ENCODE measurements at places on chromosomes 6 and 20.

DNA sequence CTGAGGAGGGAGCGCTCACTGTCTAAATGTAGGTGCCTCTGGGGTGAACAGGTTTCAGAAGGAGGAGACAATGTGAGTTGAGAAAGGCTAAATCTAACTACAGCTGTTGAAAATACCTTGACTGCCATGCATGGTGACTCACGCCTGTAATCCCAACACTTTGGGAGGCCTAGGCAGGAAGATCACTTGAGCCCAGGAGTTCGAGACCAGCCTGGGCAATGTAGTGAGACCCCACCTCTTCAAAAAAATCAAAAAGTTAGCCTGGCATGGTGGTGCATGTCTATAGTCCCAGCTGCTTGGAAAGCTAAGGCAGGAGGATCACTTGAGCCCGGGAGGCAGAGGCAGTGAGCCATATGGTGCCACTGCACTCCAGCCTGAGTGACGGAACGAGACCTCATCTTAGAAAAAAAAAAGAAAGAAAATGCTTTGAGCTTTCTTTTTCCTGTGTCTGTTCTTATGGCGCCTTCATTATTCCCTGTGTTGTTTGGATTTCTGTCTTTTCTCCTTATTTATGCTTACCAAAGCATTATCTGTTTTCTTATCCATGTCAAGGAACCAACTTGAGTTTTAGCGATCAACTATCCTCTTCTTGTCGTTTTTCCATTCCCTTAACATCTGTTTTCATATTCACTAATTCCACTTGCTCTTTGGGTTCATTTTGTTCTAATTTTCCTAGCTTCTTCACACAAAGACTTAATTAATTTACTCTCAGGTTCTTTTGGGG lies 8.5 kb downstream of the SLC2A10 start:
- no peak for DNase-seq

DNA sequence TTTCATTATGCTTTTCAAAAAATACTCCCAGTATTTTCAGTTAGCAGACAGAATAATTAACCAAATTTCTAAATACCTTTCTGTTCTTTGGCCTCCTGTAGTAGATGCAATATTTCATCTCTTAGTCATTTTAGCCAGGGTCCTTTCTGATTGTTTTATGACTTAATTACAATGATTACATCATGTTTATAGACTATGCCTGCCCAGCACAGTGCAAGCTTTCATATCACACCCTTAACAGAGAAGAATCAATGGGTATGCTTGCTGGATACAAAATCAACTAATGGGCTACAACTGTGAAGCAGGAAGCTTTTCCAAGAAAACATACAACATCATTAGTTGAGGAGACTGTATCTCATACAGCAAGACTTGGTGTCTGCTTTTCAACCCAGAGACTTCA lies 119.8 kb upstream of the NRSN1 start:
- DNase-seq = no peak

GRCh38 chr6:154356113-154356512 lies 490 bp downstream of the IPCEF1 start:
- DNase-seq = peak; percentile 52

DNA sequence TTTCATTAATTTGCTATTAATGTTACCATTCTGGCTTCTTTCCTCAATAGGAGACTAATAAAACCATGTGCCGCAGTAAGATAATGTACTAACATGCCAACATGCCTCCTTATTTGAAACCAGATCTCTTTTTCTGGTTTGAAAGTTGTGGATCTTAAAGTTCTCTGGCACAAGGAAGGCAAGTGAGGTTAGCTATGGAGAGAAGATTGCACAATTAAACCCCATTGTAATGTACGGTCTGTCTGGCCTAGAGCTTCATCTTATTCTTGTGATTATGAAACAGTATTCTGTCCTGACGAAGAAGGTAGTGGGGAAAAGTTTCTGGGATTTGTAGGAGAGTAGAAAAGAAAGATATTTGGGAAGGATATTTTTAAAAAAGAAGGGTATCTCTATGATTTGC lies 68.4 kb downstream of the EYA4 start:
- no peak for DNase-seq

DNA sequence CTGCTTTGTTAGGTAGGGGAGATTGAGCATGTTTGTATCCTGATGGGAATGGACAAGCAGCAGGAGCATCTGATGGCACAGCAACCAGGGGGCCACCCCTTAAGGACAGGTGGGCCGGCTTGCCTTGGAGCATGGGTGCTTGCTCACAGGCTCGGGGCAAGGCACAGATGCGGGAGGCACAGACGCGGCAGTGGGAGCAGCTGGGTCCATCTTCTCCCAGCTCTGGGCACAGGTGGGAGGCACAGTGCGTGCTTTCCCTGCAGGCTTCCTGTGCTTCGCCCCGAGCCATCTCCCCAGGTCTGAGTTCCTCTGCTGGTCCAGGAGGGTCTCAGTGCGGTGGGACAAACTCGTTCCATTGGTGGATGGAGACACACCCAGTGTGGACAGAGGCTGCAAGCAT lies 73.6 kb upstream of the BHLHE23 start:
- no peak for DNase-seq

DNA sequence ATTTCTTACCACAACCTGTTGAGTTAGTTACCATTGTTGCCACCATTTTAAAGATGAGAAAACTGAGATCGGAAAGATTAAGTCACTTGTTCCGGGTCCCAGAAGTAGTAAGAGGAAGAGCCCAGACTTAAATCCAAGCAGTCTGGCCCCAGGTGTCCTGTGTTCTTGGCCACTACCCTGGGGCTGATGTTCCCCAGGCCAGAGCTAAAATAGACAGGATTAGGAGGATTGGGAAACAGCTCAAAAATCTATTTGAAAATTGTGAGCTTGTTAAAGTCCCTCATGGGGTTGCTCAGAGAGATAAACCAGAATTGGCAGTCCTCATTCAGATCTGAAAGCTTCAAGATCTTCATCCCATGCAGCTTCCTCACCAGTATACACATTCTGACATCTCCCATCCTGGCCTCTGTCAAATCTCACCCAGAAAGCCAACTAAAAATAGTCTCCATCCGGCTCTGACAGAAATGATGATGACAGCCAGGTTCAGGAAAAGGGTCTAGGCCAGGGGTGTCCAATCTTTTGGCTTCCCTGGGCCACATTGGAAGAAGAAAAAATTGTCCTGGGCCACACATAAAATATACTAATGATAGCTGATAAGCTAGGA lies 62.0 kb downstream of the GFOD1 start:
- no peak for DNase-seq

DNA sequence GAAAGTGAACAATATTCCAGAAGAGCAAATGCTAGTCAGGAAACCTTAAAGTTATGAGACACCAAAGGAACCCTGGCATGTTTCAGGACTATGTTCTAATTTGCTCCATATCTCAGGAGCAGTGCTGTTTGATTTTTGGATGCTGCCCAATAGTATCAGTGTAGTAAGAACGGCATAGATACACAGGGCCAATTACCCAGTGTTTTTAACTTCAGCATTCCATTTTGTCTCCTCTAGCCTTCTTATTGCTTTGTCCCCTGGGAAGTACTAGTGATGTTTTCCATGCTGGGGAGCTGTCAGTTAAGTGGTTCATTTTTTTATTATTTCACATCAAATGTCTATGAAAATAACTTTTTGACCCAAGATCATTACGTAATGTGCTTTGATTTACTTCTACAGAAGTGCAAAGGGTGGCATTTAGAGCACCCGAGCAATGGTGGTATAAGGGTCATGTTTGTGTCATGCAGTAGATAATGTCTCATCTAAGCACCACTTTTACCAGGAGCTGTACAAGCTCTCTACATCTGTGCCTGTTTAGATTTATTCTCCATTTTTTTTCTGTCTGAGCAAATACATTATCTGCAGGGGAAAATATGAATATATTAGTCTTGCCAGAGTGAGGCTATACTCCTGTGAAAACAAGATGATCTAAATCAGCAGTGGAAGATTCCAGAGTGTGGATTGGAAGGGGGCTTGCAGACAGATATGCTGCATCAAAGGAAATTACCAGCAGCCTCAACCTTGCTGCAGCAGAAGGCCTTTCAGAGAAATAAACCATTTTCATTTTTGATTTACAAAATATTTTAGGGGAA lies 198.8 kb upstream of the OPRM1 start:
- DNase-seq = no peak

DNA sequence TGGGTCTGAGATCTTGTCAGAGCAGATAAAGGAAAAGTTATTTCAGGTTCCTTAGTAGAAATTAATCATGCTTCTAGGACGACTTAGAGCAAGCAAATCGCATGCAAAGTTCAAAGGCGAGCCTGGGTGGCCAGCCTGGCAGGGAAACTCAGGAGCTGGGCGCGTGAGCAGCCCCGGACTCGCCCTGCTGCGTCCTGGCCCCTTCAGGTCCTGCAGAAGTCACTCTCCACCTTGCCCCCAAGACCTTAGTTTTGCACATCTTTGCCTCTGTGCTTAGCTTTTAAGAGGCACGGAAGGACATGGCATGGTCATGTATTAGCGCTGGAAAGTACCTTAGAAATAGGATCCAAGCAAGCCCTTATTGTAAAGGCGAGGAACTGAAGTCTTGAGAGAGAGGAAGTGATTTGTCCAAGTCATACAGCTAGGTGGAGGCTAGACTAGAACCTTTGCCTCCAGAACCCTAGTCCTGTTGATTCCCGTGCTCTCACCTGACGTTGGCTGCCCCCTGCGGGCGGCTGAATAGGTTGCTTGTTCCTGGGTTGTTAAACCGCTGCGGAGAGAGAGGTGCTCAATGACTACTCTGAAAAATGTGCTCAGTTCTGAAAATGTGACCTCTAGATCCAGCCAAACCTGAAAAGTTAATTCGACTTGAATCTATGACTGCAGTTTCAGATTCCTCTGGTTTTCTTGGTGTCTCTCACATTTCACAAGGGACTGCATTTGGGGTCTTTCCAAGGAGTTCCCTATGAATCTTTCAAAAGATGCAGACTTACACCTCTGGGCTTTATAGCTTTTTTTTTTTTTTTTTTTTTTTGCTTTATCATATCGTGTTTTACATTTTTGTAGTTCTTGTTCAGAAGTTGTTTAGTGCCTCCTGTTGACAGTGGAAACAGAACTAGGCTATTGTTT lies 2.7 kb downstream of the MYB start:
- peak; percentile 49 for DNase-seq

All from inflammatory macrophage (primary cell).